GM20000 (cell line): ENCODE measurements at places on chromosomes 12 and 14.
A peak's percentile ranks its signal among the peaks of the same experiment; 100 is the strongest.

DNA sequence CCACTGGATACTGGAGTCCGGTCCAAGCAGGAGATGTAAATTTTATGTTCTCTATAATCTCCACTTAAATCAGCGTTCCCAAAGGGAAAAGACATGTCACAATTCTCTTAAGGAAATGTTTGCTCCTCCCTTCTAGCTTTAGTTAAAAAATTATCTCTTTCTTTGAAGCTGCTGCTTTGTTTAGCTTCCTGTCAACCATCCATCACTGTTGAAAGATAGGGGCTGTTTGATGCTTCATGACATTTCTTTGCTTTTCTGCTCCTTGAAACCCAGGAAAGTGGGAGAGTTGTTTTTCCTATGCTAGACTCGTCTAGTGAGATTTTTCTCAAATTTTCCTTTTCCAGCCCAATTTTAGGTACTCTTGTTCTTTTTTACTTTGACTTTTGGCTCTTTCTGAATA is 31.9 kb downstream of the MBIP start:
- no peak for DNase-seq

GRCh38 chr12:6763380-6763779 is 2.8 kb upstream of the PTMS start:
- no peak for DNase-seq

DNA sequence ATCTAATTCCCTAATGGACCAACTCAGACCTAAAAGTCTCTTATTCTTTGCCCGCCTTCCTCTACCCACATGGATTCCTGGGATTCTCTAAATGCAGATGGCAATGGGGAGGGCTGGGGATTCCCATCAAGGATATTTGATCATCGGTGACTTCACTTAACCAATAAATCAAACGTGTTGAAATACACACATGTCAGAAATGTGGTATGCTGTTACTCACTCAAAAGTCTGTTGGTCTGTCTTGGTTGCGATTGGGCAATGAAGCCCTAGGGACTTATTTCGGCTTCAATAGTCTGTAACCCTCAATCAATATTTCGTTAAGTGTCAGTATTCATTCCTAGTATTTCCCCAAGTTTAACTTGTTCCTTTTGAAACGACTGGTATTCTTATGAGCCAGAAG is 117.2 kb upstream of the DIO3 start:
- no peak for DNase-seq

GRCh38 chr12:4762773-4763172 is 42.6 kb downstream of the GALNT8 start:
- DNase-seq: no peak

DNA sequence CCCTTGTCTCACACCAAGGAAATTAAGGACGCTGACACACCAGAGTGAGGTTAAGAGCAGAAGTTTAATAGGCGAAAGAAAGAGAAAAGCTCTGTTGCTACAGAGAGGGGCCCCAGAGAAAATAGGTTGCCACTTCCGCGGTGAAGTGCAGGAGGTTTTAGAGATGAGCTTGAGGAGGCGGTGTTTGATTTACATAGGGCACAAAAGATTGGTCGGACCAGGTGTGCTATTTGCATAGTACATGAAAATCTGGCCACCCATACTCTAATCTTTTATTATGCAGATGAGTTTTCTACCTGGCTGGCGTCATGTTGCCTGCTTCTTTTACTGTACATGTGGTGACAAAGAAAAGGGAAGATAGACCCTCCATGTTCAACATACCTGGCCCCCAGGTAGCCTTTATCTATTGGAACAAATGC is 23.3 kb upstream of the MYF6 start:
- DNase-seq: no peak

DNA sequence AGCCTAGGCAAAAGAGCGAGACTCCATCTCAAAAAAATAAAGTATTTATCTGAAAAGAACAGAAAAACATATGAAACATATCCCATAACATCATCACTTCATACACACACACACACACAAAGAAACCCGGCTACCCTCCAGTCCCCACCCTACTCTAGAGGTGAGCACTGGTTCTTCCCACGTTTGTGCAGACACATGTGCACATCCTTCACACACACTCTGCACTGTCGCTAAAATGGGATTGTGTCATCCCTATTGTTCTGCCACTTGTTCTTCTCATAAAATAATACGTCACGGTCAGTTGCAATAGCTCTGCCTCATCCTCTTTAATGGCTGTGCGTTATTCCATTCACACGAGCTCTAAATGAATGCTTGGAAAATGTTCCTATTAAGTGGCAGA is 85.9 kb upstream of the ANO2 start:
- DNase-seq: no peak

- DNase-seq: no peak
Observed at GRCh38 chr14:53017837-53018236, 67.0 kb upstream of the FERMT2 start.

DNA sequence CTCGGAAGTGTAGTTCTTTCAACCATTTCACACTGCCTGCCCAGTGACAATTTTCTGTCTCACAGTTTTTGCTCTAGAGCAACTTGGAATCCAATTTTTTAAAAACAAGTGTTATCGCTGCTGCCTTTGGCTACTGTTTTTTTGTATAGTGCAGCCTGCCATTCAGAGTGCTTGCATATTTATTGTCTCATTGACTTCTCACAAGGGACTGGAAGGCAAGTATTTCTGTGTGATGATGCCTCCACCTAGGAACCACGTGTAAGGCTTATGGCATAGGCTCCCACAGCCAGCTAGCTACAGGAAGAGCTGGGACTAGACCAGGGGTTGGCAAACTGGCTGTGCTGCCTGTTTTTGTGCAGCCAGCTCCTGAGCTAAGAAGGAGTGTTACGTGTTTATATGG is 903 bp downstream of the PARPBP start:
- peak; percentile 10 for DNase-seq

- no peak for DNase-seq
Observed at GRCh38 chr14:78359581-78359980, 189.4 kb downstream of the NRXN3 start.

- no peak for DNase-seq
Observed at GRCh38 chr14:22026527-22026926, 352.9 kb upstream of the OR4E1 start.

DNA sequence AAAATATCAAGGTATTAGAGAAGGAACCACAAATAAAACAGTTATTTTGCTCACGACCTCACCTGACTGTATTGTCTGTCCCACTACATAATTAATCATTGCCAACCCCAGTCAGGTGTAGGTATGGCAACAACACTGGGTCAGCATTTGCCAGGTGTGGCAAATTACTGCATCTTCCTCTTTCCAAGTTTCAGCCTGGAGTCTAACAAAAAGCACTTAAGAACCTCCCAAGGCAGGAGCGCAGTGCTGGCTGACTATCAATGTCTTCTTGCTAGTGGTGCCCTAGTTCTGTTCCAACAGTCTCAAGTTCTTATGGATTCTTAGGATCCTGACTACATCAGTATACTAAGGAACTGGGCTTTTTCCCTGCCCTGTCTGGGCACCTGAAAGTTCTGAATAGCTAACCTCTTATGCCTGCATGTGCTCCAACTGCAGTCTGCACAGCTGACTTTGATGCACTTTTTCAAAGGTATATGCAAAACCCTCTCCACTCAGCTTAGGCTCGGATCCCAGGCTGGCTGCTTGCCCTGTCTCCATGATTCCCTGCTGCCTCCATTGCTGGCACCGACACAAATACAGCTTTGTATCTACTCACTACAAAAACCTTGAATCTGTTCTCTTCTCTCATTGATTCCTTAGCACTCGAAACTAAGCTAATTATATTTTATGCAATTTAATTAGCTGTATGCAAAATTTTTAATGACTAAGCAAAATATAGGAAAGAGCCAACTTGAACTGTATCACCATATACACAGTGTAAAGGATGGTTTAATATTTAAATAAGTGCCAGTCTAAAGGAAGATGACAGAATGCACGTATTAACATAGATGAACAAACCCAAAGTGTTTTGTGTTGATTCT is 113.3 kb downstream of the PRKD1 start:
- no peak for DNase-seq

GRCh38 chr12:120539303-120539702 is 5.1 kb downstream of the RNF10 start:
- no peak for DNase-seq

DNA sequence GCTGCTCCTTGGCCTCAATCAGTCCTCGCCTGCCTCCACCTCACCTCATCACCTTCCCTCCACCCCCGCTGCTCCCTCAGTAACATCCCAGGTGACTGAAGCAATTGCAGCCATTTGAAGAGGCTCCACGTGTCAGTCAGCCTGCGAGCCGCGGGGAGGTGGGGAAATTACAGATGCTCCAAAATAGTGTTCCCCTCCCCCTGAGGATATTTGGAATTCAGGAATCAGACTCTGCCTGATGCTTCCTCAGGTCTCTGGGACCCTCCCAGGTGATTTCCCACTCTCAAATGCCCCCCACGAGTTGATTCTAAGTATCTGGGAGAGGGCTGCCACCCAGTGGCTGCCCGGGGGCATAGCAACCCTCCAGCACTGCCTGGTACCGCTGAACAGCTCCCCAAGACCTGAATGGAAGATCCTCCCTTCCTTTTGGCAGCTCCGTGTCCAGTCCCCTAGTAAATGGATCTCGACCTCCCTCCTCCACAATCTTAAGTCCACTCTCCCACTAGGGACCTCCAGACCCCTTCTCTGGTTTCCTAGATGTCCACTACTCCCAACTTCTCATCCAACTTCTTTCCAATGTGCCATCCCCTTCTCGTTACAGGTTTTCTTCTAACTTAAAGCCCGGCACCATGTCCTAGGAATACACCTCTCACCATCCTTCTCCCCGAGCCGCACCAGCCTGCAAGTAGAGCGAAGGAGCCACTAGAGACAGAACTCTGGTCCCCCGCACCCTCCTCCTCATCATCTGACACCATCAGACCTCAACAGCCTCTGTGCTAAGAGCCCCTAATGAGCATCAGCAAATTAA is 1.4 kb upstream of the ASIC1 start:
- DNase-seq: peak; percentile 92

DNA sequence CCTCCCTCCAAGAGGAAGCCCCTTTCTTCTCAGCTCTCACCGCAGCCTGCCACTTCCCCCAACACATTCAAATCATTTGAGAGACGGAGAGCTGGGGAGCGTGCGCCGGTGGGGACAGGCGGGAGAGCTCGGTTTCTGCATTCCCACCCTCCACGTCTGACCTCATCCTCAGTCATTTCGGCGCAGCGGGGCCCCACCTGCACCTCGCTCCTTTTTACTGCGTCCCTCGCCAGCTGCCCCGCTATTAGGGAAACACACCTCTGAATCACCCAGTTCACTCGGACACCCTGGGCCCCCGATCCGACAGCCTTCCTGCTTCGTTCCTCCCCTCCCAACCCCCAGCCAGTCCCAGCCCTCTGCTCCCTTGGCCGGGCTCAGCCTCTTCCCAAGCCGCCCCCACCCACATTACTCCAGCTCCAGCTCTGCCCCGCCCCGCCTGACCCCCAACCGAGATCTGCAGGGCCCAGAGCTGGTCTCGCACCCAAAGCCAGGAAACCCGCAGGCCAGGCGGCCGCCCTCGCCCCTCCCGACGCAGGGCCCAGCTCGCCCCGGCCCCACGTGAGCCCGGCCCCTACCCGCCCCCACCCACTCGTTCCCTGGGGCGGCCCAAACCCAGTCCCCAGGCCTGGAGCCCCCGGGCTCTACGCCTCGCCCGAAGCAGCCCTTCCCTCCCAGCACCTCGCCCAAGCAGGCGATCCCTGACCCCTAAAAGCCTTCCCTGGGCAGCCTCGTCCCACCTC is 783 bp downstream of the CORO1C start:
- peak; percentile 66 for DNase-seq

DNA sequence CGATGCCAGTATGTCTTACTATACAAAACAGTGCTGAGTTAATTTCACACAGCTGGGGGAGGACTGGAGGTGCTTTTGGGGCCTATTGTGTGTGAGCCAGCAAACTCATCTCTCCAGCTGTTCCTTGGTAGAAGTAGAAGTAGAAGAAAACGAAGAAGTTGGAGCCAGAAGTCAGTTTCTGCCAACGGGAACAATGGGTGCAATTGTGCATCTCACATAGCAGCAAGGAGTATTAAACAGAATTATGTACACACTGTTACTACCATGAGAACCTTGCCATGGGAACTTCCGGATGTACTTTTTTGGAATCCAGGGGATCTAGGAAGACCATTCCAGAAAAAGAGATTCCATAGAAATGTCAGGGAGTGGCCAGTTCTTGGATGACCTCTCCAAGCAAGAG is 88.6 kb downstream of the VCPKMT start:
- no peak for DNase-seq

GRCh38 chr12:52452101-52452500 is at the start of gene KRT6B:
TSS of gene KRT6B (minus strand) at chr12:52452146. CDS start at chr12:52452078, 68 bp downstream.
- no peak for DNase-seq

- no peak for DNase-seq
Observed at GRCh38 chr14:31568161-31568560, 7.0 kb downstream of the NUBPL start.

- DNase-seq: no peak
Observed at GRCh38 chr12:93944911-93945310, 203.5 kb upstream of the PLXNC1 start.

DNA sequence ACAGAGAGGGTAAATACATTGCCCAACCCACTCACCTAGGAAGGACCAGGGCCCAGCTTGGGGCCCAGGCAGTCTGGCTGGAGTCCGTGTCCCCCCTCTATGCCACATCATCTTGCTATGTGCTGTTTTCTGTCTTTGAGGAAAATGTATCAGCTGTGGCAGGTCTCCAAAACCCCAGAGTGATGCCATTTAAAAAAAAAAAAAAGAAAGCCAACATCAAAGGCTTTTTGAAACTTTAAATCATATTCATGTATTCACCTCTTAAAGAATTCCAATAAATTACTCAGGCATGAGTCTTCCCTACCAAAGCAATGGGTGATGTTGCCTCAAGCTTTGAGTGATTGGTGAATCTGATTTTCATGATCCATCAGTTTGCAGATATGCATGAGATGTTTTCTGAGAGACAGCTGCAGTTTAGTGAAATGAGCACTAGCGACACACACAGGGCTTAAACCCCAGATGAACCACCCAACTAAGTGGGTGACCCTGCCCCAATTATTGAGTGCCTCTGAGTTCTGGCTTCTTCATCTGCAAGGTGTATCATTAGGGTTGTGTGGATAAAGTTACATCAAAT is 6.1 kb downstream of the KRT81 start:
- DNase-seq: no peak

DNA sequence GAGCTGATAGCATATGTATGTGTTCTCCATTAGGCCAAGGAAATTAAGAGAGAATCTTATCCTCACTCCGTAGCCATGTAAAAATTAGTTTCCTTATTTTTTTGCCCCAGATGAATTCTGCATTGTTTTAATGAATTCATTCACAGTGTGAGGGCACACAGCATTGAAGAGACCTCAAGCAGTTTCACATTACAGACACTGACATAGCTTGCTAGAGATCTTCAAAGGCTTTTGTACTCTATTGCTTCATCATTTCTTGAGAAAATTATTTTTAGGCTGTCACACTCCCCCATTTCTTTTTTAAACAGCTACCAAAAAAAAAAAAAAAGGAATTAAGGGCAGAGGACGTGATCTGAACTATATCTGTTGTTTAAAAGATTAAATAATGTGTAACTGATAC is 251.1 kb downstream of the BCAT1 start:
- DNase-seq: no peak
